ENCODE measurements at places on chromosomes 2 and 18. TPM values are rescaled to one million over a fixed set of nuclear protein-coding genes. Genes with fewer than 3 reads are reported as not detected.

DNA sequence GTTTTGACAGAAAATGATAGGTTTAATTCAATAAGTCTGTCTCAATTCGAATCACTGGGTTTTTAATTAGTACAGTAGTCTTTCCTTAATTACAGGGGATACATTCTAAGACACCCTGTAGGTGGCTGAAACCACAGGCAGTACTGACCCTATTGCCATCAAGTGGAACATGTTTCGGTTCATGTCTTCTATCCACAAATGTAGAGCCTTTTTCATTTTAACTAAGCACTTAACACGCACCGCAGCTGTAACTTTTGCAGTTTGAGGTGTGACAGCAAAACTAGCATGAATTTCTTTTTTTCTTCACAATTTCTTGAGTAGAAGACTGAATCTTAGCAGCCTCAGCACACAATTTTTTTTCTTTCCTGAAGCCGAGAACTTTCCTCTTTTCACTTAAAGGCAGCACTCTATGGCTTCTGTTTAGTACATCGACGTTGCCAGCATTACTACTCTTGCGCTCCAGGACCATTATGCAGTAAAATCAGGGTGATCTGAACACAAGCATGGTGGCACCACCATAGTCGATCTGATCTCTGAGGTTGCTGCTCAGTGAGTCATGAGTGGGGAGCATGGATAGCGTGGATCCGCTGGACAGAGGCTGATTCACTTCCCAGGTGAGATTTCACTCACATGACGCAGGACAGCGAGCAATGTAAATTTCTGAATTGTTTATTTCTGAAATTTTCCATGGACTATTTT lies 805.1 kb downstream of the RNF144A start:
- no peak overlapping the region for H3K4me3 ChIP-seq
- no peaks in the 10 kb centered on the region for H3K36me3 ChIP-seq
- no peaks in the 10 kb centered on the region for H3K27me3 ChIP-seq
- no peak for DNase-seq

DNA sequence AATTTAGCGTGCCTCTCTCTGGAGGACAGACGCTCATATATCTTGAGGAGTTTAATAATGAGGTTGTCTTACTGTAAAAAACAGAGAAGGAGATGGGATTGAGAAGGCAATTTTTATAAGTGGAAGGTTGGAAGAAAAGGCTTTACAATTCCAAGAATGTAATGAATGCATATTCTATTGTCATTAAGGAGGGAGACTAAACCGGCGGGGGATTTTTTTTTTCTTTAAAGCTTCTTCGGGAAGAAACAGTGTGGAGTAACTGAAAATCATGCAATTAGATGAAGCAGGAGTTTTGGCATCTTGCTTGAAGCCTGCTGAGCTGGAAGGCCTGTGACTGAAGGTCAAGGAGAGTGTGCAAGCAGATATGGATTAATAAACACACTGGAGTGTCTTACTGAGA lies 124.4 kb downstream of the HRH4 start:
- H3K27ac ChIP-seq, result no peak overlapping the region

Gene CRYGD
- not detected for total RNA-seq

GRCh38 chr2:65231892-65232477 lies 4.4 kb downstream of the ACTR2 start:
- no peak for DNase-seq
- peaks cover 76% of the 10 kb centered on the region for H3K4me1 ChIP-seq
- H3K27me3 ChIP-seq, result no peaks in the 10 kb centered on the region

DNA sequence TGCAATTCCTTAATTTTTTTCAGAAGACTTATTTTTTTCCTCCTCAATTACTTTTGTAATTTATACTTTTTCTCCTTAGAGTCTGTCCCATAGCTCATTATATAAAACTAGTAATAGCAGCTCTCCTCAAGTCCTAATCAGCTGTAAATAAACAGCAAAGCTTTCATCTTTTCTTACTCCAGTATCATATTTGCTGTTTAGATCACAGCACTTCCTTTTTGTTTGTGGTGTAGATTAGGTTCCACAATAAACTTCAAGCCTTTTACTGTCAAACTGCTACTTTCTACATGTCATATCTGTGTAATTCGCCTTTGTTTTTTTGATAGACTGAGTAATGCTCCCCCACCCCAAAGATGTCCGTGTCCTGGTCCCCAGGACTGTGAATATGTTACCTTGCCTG lies 25.5 kb downstream of the GCG start:
- no peaks in the 10 kb centered on the region for H3K4me1 ChIP-seq
- H3K4me3 ChIP-seq, result no peak overlapping the region
- no peak overlapping the region for H3K27ac ChIP-seq
- DNase-seq, result no peak

DNA sequence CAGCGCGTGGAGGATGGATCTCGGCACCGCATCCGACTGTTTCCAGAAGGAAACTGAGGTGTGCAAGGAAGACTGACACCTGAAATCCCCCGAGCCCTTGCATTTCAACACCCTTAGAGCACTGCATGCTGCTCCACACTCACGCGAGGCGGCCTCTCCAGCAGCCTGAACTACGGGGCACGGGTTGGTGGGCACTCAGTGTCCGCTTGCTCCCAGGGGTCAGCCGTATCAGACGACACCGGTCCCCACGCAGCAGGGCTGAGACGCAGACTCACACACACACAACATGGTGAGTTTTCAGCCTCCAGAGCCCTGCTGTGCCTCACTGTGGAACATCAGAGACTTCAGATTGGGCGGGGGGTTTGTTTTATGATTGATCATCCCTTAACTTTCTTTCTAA lies 269.9 kb downstream of the TWIST2 start:
- no peak overlapping the region for H3K27ac ChIP-seq
- no peak for DNase-seq
- no peaks in the 10 kb centered on the region for H3K27me3 ChIP-seq
- H3K36me3 ChIP-seq, result no peaks in the 10 kb centered on the region
- peaks cover 22% of the 10 kb centered on the region for H3K4me1 ChIP-seq

Gene ORC2
- total RNA-seq, result 23.6 TPM

DNA sequence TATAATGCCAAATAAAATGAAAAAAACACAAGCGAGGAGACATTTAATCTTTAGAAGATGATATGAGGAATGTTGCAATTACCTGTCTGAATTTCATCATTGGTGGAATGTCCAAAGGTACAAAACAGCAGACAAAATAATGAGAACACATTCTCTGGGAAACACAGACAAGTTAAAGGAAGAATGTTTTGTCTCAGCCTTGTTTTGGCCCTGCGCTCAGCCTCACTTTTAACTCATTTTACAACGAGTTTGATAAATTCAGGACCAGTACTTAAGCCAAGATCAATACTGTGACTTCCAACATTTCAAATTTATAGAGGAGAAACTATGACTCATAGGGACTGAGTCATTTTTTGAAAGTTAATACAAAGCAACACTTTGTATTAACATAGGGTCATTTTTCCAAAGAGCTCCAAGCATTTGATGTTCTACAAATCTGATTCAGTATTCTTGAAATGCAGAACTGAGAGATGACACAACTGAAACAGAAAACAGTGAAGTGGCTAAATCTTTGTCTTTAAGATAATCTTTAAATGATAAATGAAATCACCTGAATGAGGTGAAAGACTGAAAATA lies 833.2 kb upstream of the CHAC2 start:
- H3K4me3 ChIP-seq, result no peak overlapping the region
- H3K4me1 ChIP-seq, result no peaks in the 10 kb centered on the region
- no peaks in the 10 kb centered on the region for H3K36me3 ChIP-seq
- no peak overlapping the region for H3K27ac ChIP-seq

DNA sequence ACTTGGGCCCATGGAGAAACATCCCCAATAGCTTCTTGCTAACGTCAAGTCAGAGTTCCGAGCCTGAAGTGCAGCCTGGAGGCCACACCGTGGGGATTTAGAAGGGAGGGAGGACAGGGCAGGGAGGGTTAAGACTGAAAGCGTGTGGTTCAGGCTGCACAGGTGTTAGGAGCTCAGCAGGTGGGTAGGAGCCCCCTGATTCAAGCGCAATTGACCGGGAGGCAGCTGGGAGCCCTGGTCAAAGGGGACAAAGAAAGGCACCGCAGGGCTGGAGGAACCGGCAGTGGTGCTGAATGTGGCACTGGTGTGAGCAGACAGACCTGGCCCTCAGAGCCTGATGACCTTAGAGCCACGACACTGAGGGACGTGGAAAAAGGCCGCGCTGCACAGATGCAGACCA lies 149.6 kb downstream of the TMEM18 start:
- no peaks in the 10 kb centered on the region for H3K4me1 ChIP-seq
- DNase-seq, result no peak
- no peak overlapping the region for H3K27ac ChIP-seq
- no peaks in the 10 kb centered on the region for H3K27me3 ChIP-seq
- H3K36me3 ChIP-seq, result no peaks in the 10 kb centered on the region

Gene EPB41L3
- 268 TPM for total RNA-seq

DNA sequence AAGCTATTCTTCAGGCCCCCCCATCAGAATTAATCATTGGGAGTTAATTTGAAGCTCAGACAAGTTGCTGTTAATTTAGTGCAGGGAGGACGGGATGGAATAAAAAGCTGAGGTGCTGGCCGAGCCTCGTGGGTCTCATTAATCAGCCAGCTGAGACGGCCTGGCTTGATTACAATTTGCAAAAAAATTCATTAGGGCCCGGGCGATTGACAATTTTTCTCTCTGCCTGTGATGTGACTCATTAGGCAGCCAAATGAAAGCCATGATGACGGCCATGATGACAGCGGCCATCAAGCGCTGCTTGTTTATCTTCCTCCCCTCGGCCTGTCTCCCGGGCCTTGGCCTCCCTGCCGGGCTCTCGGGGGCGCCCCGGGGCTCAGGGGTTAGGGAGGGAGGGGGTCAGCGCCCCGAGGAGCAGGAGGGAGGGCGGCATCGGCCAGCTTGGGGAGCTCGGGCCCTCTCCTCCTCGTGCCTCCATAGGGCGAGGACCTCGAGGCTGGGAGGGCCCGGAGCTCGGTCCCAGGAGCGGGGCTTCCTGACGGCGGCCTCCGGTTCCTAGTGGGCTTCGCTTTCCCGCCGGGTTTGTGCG lies 5.2 kb downstream of the GBX2 start:
- no peaks in the 10 kb centered on the region for H3K36me3 ChIP-seq
- DNase-seq, result no peak
- peaks cover 4% of the 10 kb centered on the region for H3K27me3 ChIP-seq
- H3K4me3 ChIP-seq, result no peak overlapping the region
- H3K27ac ChIP-seq, result no peak overlapping the region

Gene DNAJC5G
- not detected for total RNA-seq

GRCh38 chr2:177658309-177658708 lies 265.7 kb downstream of the AGPS start:
- no peak overlapping the region for H3K27ac ChIP-seq
- no peaks in the 10 kb centered on the region for H3K4me1 ChIP-seq
- DNase-seq, result no peak
- no peaks in the 10 kb centered on the region for H3K36me3 ChIP-seq

Measured in upper lobe of left lung (tissue), 6 donors.